NCI-H345 (cell line): ENCODE measurements at places on chromosomes 7 and 10.

GRCh38 chr10:71714031-71714410, 5.6 kb downstream of the C10orf105 start:
- DNase-seq: no peak

DNA sequence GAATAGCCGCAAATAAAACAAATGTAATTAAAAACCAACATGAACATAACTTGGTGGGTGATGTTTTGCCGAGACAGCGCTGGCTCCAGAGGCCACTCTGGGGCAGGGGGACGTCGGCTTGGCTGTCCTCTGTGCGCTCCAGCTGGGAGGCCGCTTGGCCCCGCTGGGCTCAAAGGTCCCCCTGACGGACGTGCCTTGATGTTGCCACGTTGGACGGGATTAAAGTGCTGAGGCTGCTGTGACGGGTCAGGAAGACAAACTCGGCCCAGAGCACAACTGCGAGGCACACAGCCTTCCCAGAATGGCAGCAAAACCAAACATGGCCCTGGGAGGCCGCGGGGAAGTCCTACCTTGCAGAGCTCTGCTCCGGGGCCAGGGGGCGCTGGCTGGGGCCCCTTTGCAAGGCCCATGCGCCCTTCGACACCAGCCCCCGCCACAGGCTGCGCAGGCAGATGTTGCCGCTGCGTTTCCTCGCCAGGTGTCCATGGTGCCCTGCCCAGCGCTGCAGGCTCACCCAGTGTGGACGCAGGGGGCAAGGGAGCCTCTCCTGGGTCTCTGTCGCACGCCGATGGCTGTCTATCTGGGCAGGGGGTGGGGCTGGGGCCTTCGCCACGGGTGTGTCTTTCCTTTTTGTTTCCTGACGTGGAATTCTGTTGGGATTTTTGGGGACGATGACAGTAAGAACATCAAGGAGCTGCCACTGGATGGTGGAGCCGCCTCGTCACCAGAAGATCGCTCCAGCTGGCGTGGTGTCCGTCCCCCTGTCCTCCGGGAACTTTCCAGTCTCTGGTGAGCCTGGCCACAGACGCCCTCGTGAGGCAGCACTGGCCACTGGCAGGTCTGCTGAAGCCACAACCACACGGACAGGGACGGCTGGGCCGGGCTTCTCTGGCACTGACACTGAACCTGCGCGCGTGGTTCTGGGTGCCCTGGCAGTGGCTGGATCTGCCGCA, 99.6 kb upstream of the DIP2C start:
- DNase-seq: no peak

GRCh38 chr7:45048748-45049147, 40.0 kb downstream of the NACAD start:
- no peak for DNase-seq

DNA sequence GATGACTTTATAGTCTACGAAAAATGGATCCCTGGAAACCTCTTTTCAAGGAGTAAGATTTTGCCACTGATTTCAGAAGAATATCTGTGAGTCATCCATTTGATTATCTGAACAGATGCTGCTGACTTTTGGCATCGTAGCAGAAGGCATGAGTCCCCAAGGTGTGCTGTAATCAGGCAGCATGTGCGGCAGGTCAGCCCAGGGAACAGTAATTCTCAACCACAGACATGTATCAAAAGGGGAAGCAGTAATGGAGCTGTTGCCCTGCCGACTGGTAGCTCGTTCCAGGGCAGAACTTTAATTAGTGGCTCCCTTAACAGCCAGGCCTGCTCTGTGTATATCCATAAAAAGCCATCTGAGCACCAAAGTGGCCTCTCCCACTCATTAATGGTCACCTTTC, 5.7 kb upstream of the VWC2 start:
- no peak for DNase-seq

DNA sequence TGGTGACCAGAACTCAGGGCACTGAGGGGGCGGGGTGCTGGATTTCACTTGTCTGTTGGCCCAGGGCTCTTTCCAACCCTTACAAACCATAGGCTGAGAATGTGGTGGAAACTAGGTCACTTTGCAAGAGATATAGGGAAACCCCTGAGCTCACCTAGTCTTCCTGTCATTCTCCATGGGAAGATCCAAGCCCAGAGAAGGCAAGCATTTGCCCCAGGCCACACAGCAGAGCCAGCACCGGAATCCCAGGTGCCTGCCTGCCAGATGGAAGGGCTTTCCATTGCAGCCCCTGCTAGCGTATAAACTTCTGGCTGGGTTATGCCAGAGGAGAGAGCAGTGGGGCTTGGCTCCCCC, 427 bp downstream of the PYROXD2 start:
- no peak for DNase-seq

DNA sequence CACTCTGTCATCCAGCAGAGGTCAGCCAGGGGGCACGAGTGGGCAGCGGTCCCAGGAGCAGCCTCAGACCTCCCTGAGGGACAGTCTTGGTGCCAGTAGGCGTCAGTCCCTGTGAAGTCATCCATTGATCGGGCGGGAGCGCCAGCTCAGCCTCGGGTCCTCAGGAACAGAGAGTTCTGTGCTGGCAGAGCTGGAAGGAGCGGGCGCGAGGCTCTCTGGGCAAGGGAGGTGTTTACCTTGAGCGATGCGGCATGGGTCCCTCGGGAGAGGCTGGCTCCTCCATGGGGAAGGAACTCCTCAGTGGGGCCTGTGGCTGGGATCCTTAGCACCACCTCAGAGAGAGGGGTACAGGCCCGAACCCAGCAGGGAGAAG, 101.1 kb upstream of the PPIF start:
- DNase-seq: no peak

GRCh38 chr10:113630929-113631533, 32.8 kb downstream of the NRAP start:
- DNase-seq: no peak

DNA sequence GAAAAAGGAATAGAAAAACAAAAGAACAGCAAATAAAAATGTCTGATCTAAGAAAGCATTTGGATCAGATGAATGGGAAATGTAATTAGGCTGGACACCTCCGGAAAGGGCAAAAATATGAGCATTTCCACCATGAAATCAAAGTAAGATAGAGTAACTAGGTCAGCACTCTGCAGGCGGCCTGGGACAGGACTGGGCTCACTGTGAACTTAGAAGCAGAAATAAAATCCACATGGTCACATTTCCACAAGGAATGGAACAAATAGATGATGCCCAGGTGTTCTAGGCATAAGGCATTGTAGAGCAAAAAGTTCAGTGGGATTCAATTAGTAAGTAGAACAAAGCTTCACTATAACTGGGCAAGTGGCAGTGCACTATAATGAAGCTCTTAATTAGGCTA, 209.9 kb upstream of the ETV1 start:
- DNase-seq: no peak

GRCh38 chr10:62613424-62613823, 191.1 kb upstream of the ADO start:
- DNase-seq: no peak

- no peak for DNase-seq
Measured at GRCh38 chr10:72826346-72826745, 67.2 kb upstream of the OIT3 start.

GRCh38 chr7:27714831-27715444, 25.0 kb upstream of the TAX1BP1 start:
- DNase-seq: no peak
